ENCODE measurements at places on chromosomes 13 and 19.
A peak's percentile ranks its signal among the peaks of the same experiment; 100 is the strongest.

GRCh38 chr19:29851769-29852521 is 40.2 kb downstream of the CCNE1 start:
- no peak for DNase-seq

DNA sequence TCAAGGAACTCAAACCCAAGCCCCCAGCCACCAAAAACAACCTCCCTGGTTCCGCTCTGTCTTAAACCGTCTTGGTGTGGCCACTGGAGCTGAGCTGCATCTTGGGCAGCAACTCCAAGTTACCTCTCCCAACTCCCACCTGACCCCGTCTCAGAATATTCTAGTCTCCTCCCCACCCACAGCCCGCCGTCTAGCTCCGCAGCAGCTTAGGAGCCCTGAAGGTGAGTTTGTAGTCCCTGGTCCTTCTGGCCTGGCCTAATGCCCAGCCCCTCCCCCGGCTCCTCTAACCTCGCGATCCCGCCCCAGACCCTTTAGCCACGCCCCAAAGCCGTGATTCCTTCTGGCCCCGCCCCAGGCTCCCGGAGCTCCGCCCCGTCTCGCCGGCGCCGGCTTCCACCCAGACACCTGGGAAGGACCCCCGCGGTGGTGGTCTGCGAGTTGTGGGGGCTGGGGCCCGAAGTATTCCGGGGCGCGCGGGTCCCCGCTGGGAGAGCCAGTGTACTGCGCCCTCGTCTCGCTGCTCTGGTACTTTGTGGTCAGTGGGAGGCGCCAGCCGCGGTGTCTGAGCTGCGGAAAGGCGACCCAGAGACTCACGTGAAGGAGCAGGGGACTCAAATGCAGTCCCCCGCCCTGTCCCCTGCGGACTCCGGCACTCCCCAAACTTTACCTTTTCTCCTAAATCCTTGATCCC is 2.5 kb upstream of the LHB start:
- peak; percentile 69 for DNase-seq

- DNase-seq, result no peak
Measured at GRCh38 chr13:106550570-106551135, 15.2 kb upstream of the EFNB2 start.

GRCh38 chr13:101146101-101146898 is 270.0 kb downstream of the NALCN start:
- DNase-seq, result no peak

DNA sequence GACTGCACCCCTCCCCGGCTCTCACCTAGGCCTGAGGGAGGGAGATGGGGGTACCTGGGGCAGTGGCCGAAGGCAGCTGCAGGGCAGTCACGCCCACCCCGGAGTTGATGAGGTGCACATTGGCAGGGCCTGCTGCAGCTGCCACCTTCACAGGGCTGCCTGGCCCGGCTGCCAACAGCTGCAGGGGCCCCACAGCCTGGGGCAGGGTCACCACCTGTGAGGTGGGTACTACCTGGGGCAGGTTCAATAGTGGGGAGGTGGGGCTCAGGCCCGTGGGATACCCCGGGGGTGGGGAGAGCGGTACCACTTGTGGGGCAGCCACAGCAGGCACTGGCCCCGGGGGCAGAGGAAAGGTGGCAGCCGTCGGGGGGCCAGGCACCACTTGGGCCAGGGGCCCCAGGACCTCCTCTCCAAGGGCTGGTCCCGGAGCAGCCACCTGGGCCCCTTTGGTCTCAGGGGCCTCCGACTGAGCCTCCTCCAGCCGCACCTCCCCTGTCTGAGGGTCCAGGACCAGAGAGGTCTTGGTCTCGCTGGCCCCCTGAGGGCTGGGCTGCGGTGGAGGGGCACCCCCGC is 2.7 kb downstream of the SIX5 start:
- DNase-seq, result no peak

DNA sequence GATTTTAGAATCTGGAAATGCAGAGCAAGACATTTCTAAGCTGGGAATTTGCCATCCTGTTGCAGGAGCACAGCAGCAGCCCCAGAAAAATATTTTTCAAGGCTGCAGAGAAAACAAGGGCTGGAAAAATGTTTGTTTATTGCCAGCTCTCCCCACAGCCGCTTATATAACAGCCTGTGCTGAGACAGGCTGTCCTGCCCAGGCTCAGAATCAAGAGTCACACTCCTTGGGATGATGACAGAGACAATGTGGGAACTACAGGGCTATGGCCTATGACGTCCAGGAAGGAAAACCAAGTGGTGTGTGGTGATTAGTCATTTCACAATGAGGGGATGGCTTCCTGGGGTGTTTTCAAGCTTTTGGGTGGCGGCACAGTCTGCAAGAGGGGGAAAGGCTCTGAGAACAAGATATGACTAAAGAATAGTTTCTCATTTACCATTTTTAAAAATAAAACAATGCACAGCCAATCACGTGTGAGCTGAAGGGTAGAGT is 136.3 kb upstream of the SERP2 start:
- no peak for DNase-seq

DNA sequence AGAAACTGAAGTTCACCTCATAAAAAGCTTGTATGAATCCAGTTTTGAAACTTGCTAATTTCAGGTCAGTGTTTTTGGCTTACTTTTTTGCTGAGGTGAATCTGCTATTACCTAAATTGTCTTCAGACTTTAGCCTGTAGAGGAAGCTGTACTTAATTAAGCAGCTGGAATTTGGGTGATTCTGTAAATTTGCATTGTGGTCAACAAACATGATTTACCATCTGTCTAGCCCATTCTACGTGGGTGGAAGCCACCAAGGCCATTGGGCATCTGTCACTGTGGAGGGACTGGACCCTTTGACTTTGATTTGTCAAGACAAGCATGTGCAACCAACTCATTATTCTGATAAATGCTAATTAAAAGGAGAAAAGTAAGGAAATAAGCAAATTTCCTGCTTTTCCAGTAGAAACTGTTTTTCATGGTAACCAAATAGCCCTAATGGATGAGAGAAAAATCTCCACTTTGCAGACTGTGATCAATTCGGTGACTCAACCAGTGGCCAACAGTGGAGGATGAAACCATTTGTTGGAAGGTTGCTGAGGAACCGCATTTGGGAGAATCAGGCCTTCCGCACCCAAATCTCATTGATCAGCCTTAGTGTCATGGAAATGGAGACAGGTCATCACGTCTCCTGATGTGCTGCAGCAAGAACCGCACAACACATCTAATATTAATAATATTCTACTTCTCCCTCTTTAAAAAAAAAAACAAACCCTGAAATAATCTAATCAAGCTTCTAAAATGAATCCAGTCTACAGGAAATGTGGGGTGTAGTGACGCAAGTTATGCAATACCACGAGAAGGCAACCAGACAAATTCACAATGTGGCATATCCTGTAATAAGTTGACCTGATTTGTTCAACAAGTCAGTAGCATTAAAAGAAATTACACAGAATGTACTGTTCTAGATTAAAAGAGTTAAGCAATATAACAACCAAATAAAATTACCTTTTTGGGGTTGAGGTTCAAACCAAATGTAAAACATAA is 54.3 kb downstream of the GARRE1 start:
- no peak for DNase-seq

DNA sequence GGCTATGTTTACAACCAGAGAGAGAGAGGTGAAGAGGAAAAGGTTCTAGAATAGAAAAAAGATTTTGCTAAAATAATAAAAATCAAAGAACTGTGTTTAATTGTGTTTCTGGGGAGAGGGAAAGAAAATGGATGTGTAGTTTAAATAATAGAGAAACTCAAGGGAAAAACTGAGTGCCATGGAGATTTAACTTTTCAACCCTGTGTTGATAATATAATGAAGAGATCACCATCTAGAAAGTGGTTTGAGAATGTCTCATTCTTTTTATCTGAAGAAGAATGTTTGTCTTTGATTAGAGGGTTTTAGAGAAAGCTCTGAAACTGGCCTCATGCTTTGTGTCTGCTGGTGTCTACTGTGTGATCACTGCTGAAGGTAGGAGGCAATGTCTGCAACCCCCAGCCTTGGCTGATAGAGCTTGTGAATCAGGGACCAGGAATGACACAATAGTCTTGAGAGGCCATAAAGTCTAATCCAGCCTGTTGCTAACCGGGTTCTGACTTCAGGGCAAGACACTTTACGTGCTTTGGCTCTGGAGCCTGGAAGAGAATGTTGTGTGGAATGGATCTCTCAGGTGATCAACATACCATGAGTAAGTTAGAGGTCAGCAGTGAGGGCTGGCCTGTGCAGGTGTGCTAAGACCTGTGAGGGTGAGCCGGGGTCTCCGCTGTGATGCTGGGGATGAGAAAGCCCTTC is 5.4 kb downstream of the COL4A2 start:
- no peak for DNase-seq

GRCh38 chr19:51466723-51467122 is 8.5 kb upstream of the SIGLEC8 start:
- DNase-seq, result no peak

DNA sequence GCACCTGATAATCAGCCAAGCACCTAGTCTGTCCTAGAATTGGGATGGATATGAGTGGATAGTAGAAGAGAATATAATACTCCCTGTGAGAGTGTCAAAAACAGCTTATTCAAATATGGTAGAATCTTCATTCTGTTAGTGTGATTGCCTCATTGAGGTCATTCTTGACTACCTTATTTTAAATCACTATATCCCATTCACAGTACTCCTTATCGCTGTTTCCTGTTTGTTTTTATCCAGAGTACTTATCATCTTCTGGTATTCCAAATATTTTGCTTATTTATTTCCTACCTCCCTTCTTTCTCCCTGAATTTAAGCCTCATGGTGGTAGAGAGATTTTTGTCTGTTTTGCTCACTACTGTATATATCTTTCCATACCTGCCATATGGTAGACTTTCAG is 9.9 kb downstream of the NDFIP2 start:
- no peak for DNase-seq

GRCh38 chr13:112602189-112602588 is 14.2 kb upstream of the TUBGCP3 start:
- DNase-seq, result no peak

DNA sequence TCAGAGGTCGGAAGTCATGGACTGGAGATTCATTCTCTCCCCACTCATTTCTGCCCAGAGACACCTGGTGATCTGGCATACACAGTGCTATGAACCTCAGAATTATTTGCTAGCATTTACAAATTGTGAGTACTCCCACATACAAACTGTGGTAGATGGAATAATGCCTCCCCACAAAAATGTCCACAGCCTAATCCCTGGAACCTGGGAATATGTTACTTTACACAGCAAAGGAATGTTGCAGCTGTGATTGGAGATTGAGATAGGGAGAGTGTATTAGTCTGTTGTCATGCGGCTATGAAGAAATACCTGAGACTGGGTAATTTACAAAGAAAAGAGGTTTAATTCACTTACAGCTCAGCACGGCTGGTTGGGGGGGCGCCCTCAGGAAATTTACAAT is 3.1 kb upstream of the UQCRFS1 start:
- DNase-seq, result no peak

DNA sequence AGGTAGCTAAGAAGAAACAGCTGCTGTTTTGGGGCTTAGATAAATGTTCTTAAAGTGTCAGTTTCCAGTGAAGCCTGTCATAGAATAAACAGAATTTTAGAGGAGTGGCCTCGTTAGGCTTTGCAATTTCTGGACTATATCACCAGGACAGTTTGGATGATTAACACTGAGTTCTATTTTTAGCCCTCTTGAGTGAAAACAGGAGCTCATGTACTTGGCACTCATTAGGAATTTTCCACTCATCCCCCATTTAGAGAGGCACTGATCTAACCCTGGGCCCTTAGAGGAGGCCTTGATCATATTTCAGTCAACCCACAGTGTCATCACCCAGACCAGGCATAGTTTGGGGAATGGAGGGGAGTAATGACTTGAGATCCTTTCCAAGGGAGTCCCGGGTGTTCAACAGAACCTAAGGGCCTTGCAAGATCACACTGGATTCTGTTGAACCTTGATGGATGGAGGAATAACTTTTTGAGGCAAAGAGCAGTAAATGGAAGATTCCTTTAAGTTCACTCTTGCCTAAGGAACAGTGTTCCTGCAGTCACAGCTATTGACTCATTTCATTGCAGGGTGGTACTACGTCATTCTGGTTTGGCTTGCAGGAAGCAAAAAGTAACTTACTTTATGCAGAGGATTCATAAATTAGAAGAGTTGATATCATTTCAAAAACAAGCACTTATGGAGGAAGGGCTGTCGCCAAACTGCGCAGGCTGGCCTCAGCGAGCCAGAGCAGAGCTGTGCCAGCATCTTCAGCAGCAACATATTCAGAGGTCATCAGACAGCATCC is 160.2 kb downstream of the SLC7A1 start:
- DNase-seq, result no peak

GRCh38 chr19:6448045-6448444 is 11.5 kb downstream of the SLC25A23 start:
- DNase-seq, result no peak

- no peak for DNase-seq
Measured at GRCh38 chr19:5985098-5985783, 7.3 kb upstream of the RANBP3 start.

- DNase-seq, result no peak
Measured at GRCh38 chr19:28313633-28314032, 899.3 kb downstream of the UQCRFS1 start.

- no peak for DNase-seq
Measured at GRCh38 chr19:47614021-47614295, 5.0 kb downstream of the BICRA start.

- DNase-seq, result no peak
Measured at GRCh38 chr19:15288146-15288963, 44.0 kb downstream of the BRD4 start.

GRCh38 chr13:101829484-101829883 is 377.0 kb downstream of the ITGBL1 start:
- DNase-seq, result no peak

Measured in activated CD8-positive, alpha-beta memory T cell treated with anti-CD3 and anti-CD28 coated beads, Interleukin-2, amount 50 U/mL, for 4 hours (primary cell).